GM12891 (cell line): ENCODE measurements at places on chromosomes 12 and 14.

DNA sequence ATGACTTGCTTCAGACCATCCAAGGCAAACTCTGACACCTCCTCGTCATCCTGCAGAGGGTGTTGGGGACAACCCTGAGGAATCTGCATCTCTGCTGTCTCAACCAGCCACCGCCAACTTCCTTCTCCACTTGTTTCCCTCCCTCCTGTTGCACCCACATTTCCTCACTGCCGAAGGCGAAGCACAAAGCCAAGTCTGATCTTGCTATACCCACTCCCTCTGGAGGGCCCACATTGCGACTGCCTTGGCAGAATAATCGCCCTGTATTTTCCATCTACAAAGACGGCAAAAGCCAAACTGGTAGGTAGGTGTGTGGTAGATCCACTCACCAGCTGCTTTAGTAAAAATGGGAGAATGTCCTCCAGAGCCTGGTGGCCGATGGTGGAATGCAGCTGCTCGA is 21.8 kb upstream of the RAB35 start:
- DNase-seq = no peak

DNA sequence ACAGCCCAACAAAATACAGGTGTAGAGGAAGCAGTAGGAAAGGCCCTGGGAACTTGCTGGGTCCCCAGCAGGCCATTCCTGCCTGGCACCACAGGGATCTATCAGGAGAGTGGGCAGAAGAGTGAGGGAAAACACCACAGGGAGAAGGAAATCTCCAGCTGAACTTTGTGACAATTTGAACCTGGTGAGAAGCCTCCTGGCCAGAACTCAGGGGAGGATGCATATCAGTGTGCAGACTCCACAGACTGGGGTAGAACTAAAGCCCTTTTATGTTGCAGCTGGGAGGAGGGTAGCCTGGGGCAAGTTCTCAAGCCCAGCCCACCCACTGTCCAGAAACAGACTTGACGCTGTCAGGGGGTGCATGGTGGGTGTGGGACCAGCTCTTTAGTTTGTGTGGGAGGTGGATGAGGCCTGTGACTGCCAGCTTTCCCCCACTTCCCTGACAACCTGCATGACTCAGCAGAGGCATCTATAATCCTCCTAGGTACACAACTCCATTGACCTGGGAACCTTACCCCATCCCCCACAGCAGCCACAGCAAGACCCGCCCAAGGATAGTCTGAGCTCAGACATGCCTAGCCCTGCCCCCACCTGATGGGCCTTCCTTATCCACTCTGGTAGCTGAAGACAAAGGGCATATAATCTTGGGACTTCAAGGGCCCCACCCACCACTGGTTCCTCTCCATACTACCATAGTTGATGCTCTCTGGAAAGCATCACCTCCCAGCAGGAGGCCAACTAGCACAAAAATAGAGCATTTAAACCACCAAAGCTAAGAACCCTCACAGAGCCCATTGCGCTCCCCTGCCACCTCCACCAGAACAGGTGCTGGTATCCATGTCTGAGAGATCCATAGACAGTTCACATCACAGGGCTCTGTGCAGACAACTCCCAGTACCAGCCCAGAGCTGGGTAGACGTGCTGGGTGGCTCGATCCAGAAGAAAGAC is 28.9 kb downstream of the PNN start:
- no peak for DNase-seq

GRCh38 chr14:104460791-104461651 is 118.5 kb upstream of the C14orf180 start:
- no peak for DNase-seq

DNA sequence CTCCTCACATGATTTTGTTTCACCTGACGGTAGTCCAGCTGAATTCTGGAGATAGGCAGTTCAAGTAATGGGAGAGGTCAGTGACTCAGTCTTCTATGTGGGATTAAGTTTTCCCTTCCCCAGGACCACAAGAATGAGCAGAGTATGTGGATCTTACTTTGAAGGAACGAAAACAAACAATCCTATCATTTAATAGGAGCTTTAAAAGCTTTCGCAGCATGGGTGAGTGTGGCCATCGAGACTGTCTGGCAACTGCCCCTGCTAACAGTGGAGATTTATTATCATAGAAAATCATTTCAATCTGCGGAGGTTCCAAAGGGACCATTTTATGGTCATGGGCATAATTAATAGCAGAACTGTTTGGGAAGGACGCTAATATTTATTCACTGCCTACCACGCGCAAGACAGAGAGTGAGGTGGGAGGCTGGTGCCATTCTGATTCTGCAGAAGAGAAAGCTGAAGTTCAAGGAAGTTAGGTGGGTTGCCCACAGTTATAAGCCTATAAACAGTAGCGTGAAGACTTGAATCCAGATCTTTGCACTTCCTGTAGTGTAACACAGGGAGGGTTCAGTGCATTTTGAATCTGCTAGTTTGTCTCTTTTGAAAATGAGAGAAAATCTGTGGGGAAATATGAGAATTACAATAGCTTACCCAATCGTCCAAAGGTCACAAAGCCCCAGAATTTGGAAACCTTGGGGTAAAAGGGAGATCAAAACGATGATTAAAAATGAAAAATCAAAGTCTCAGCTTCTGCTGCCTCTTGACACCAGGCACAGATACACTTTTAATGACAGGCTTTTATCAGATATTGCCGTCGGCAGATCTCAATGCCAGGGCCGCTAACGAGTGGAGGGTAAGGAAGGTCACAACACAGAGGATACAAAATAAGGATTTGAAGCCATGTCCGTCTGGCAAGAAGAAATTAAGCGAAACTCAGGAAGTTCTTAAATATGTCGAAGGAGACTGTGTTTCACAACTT is 209.6 kb downstream of the CRADD start:
- DNase-seq = no peak

- no peak for DNase-seq
Observed at GRCh38 chr14:89425931-89426330, 8.9 kb upstream of the FOXN3 start.
